ENCODE measurements at places on chromosomes 11 and 22.

DNA sequence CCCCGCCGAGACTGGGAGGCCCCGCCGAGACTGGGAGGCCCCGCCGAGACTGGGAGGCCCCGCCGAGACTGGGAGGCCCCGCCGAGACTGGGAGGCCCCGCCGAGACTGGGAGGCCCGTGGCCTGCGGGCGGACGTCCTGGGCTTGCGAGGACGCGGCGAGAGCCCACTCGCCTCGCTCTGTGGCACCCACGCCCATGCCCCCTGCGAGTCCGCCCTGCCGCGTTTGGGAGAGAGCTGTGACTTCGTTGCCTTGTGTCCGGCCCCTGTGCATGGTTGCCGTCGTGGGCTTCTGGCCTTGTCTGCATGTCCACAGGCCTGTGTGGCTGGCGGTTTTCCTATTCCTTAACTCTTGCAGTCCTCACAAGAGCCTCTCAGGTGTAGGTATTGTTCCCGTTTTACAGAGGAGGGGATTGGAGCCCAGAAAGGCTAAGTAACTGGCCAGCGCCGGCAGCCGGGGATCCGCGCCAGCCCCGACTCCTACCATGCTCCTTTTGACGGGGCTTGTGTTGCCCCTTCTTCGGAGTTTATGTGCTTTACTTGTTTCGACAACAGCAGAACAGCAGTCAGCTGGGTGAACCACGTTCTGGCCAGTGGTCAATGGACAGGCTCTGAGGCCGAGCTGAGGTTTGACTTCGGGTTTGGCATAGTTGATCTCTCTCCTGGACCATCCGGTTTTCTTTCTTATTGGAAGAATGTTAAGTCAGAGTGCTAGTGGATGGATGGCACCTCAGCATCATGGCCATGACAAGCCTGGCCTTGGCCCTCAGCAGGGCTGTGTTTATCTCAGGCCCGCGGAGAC is 741 bp downstream of the PHRF1 start:
- H3K4me3 ChIP-seq: peak overlapping the region; percentile 73
- H3K36me3 ChIP-seq: peaks cover 7% of the 10 kb centered on the region
- H3K27ac ChIP-seq: peak overlapping the region; percentile 91
- peaks cover 60% of the 10 kb centered on the region for H3K4me1 ChIP-seq
- H3K27me3 ChIP-seq: peaks cover 12% of the 10 kb centered on the region

- H3K4me1 ChIP-seq: no peaks in the 10 kb centered on the region
- H3K27me3 ChIP-seq: no peaks in the 10 kb centered on the region
- H3K36me3 ChIP-seq: peaks cover 38% of the 10 kb centered on the region
- DNase-seq: peak; percentile 27
- H3K27ac ChIP-seq: no peak overlapping the region
- H3K4me3 ChIP-seq: no peak overlapping the region
Observed at GRCh38 chr22:20810645-20811044, 36.7 kb downstream of the SERPIND1 start.

DNA sequence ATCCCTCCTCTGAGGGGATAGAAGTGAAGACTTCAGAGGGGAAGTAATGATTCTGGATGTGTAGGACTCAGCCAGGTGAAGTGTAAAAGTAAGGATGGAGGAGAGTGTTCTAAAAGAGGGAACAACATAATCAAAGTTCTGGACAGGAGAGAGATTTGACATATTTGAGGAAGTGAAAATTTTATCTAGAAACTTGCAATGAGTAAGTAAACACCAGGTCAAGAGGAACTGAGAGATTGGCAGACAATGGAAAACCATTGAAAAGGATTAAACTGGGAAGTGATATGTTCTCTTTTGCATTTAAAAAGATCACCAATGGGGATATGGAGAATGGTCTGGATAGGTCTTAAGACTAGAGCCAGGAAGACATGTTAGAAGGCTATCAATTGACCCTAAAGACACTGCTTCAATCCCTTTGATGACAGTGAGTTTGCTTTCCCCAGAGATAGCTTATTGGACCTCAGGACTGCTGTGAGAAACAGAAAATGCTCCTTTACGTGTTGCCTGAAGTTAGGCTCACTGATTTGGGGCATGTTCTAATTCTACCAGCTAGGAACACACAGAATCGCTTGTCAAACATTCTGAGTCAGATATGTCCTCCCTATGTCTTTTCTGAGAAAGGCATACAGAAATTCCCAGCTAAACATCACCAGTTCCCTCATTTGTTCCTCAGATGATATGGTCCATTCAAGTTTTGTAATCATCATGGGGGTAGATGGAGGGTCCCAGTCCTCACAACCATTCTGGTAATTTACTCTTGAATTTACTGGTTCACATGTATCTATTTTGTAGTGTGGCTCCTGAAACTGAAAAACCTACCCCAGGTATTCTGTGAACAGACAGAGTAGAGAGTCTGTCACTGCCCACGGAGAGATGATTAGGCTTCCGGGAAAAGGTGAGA is 144.9 kb downstream of the MAML2 start:
- H3K27me3 ChIP-seq: no peaks in the 10 kb centered on the region
- H3K4me1 ChIP-seq: peaks cover 22% of the 10 kb centered on the region
- H3K27ac ChIP-seq: peak overlapping the region; percentile 61
- no peak overlapping the region for H3K4me3 ChIP-seq

DNA sequence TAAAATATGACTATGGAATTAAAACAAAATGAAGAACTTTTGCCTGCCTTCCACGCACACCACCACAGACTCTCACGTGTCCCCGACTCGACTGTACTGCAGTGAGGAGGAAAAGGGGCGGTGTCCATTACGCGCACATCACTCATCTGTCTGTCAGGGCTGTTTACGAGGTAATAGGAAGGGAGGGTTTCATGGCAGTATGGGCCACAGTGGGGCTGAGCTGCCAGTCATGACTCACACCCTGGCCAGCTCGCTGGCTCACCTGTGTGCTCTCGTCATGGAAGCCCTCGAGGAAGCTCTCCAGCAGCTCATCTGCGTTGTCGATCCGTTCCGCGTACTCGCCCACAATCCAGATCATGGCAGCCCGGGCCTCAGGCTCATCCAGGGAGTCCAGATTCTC is 33.5 kb upstream of the RASL10A start:
- H3K27me3 ChIP-seq: no peaks in the 10 kb centered on the region
- peaks cover 16% of the 10 kb centered on the region for H3K4me1 ChIP-seq
- H3K36me3 ChIP-seq: peaks cover 98% of the 10 kb centered on the region
- H3K27ac ChIP-seq: no peak overlapping the region
- no peak for DNase-seq
- H3K4me3 ChIP-seq: no peak overlapping the region

DNA sequence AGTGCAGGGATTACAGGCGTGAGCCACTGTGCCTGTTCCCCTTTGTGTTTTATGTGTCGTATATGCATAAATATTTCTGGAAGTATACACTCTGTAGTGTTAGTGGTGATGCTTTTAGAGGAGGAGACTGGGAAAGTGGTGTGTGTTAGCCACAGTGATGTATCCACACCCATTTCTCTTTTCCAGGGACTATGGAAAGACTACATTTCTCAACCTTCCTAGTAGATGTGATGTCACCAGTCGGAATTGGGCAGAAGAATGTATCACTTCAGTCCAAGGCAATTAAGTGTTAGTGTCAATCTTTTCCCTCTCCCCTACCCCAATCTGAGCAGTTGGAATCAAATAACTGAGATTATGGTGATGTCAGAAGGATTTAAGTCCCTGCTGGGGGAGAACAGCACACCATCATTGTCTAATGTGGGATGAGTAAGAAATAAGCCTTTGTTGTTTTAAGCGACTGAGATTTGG is 5.8 kb upstream of the ATG16L2 start:
- no peak overlapping the region for H3K4me3 ChIP-seq
- peaks cover 14% of the 10 kb centered on the region for H3K36me3 ChIP-seq
- no peaks in the 10 kb centered on the region for H3K27me3 ChIP-seq
- peaks cover 16% of the 10 kb centered on the region for H3K4me1 ChIP-seq

DNA sequence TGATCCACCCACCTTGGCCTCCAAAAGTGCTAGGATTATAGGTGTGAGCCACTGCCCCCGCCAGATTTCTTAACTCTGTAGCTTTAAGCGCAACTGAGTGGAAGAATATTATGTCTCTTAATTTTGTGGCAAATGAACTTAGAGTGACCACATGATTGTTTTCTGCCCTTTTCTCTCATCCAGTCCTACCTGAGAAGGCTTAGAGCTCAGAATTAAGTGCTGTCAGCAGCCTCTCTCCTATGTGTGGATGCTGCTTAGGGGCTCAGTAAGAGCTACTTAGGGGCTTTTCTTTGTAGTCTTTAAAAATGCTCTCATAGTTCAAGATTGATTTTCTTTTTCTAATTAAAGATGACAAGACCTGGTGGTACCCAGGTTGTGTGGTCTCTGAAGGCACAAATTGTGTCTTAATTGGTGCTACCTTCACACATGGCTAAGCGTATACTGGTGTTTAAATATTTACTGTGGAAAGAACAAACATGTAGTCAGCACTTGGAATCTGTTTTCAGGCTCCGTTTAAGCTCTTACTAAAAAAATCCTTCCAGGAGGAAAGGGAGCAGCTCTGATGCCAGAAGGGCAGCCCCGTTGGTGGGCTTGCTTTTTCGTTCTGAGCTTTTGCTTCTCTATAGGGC is 59.3 kb downstream of the DEPDC5 start:
- no peak for DNase-seq
- peaks cover 97% of the 10 kb centered on the region for H3K36me3 ChIP-seq
- no peaks in the 10 kb centered on the region for H3K27me3 ChIP-seq
- H3K27ac ChIP-seq: no peak overlapping the region
- no peaks in the 10 kb centered on the region for H3K4me1 ChIP-seq

DNA sequence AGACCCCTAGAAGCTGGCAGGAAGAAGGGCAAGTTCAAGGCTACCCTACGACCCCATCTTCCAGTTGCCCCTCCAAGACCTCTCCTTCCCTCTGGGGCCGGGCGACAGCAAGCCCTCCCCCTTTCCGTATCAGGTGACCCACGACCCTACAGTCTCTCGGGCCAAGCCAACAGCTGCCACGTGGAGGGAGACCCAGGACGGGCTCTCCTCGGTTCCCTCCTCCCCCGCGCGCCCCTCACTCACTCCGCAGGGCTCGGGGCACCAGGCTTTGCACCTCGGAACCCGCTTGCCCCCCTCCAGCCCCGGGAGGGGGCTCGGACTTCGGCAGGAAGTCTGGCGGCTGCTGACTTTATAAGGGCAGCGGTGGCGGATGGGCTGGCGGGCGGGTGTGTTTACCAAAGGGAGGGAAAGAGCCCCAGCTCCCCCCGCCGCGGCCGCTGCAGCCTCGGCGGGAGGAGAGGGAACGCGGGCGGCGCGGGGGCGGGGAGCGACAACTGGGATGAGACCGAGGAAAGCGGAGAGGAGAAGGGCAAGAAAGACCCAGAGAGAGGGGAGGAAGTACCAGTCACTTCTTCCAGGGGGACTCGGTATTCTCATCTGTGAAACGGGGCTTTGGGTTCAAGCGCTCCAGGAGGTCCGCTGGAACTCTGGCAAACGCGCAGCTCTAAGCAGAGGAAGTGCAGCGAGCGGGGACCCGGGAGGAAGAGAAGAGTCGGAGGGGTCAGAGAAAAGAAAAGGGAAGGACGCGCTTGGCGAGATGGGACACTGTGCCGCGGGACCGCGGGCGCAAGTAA is 767 bp downstream of the SLC43A1 start:
- peaks cover 27% of the 10 kb centered on the region for H3K4me1 ChIP-seq
- peak; percentile 81 for DNase-seq
- no peaks in the 10 kb centered on the region for H3K36me3 ChIP-seq

DNA sequence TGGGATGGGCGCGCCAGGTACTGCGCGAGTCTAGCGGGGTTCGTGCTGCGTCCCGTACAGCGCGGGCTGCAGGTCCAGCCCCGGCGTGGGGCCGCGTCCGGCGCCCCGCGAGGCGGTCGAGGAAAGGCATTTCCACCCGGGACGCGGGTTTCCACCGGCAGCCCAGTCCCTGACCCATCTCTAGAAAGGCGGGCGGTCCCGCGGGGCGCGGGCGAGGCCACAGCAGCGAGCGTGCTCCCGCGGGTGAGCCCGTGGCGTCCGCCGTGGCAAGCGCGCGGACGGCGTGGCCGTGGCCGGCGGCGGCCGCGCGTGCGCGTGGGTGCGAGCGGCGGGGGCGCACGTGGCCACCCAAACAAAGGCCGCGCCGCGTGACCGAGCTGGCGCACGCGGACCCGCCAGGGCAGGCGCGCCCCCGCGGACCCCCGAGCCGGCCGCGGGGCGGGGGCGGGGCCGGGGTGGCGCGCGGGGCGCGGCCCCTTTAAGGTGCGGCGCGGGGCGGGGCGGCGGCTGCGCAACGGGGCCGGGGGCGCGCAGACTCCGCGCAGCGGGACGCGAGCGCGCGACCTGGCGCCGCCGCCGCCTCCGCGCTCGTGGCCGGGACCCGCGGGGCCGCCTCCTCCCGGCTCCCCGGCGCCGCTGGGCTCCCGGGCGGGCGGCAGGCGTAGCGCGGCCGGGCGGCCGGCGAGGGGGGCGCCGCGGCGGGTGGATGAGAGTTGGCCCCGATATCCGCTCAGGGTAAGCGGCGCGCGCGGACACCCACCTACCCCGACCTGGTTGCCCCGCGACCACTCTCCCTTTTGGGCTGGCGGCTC is 39.3 kb upstream of the CELSR1 start:
- peak overlapping the region; percentile 89 for H3K27ac ChIP-seq
- no peaks in the 10 kb centered on the region for H3K27me3 ChIP-seq
- H3K4me1 ChIP-seq: peaks cover 82% of the 10 kb centered on the region
- peak; percentile 68 for DNase-seq

- H3K27me3 ChIP-seq: no peaks in the 10 kb centered on the region
- no peak overlapping the region for H3K27ac ChIP-seq
- no peak for DNase-seq
- H3K4me3 ChIP-seq: no peak overlapping the region
- H3K36me3 ChIP-seq: peaks cover 19% of the 10 kb centered on the region
Observed at GRCh38 chr11:14248580-14248981, 110.4 kb downstream of the RRAS2 start.

- H3K4me3 ChIP-seq: peak within 1 kb of the TSS; percentile 89
- DNase-seq: peak; percentile 74
- peak within 1 kb of the TSS; percentile 87 for H3K27ac ChIP-seq
- peaks cover 46% of the 10 kb centered on the region for H3K4me1 ChIP-seq
Observed at GRCh38 chr11:64358907-64359711, at the start of gene RPS6KA4. Gene RPS6KA4, plus strand, starts transcription at chr11:64359162. Its CDS starts 74 bp downstream, at chr11:64359236.

DNA sequence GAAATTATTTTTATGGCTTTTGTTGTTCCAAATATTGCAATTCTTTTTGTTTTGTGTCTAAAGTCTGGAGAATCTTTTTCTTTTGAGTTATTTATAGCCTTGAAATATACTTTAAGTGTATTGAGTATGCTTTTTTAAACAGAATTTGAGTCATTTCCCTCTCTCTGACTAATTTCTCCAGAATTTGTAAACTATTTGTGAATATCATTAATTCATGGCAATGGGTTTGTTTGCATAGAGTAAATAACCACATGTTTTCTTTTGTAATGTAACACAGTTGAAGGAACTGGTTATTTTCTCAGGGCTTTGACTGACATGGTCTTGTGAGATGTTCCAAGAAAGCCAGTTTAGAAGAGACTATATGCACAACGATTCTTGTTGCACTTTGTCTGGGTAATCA is 30.9 kb upstream of the MPEG1 start:
- no peak overlapping the region for H3K4me3 ChIP-seq
- H3K27ac ChIP-seq: no peak overlapping the region
- DNase-seq: no peak

GRCh38 chr11:31649129-31649966 is 139.8 kb downstream of the ELP4 start:
- peaks cover 34% of the 10 kb centered on the region for H3K4me1 ChIP-seq
- no peaks in the 10 kb centered on the region for H3K27me3 ChIP-seq
- no peak overlapping the region for H3K27ac ChIP-seq
- H3K4me3 ChIP-seq: no peak overlapping the region

- H3K27ac ChIP-seq: no peak overlapping the region
- no peaks in the 10 kb centered on the region for H3K27me3 ChIP-seq
- H3K4me3 ChIP-seq: no peak overlapping the region
- peaks cover 37% of the 10 kb centered on the region for H3K4me1 ChIP-seq
Observed at GRCh38 chr11:108228251-108228650, 5.4 kb downstream of the ATM start.

Data from stomach (tissue), 19 donors.